Stimulated activated CD4-positive, alpha-beta T cell treated with anti-CD3 and anti-CD28 coated beads, Interleukin-4, amount 100 ng/mL, for 4 hours (primary cell): ENCODE measurements at places on chromosomes 3 and 15.

DNA sequence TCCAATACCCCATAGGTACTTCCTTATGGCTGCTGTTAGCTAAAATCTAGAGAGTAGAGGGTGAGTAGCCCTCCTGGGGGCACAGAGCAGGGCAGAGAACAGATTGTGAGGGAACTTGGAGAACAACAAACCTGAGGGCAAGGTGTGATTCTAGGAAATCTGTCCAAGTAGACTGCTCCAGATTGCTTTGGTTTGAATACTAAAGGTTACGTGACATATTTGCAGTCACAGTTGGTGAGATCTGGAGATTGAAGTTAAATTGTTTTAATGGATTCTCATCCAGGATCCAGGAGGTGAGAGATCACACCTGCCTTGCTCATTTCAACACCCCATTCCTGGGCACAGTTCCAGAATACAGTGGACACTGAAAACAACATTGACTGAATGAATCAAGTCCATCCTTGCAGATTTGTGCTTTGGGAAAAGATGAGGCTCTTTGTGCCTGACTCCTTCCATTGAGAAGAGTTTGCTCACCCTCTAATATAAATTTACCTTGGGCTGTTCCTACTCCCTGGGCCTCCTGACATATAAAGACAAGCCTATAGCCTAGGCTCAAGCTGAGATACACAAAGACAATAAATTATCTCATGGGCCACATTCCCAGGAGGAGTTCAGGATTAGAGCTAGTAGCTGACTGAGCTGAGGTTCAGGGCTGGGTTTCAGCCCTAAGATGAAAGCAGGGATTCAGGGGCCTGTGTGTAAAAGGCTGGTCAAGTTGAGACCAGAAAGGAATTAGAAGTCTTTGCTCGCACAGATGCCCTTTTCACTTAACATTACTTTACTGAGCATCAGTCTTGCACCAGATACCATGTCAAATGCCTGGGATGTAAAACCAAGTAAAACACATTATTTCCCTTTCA lies 400.9 kb upstream of the MCTP2 start:
- DNase-seq = no peak

GRCh38 chr3:174051191-174051590 lies 653.6 kb downstream of the NLGN1 start:
- DNase-seq = no peak

DNA sequence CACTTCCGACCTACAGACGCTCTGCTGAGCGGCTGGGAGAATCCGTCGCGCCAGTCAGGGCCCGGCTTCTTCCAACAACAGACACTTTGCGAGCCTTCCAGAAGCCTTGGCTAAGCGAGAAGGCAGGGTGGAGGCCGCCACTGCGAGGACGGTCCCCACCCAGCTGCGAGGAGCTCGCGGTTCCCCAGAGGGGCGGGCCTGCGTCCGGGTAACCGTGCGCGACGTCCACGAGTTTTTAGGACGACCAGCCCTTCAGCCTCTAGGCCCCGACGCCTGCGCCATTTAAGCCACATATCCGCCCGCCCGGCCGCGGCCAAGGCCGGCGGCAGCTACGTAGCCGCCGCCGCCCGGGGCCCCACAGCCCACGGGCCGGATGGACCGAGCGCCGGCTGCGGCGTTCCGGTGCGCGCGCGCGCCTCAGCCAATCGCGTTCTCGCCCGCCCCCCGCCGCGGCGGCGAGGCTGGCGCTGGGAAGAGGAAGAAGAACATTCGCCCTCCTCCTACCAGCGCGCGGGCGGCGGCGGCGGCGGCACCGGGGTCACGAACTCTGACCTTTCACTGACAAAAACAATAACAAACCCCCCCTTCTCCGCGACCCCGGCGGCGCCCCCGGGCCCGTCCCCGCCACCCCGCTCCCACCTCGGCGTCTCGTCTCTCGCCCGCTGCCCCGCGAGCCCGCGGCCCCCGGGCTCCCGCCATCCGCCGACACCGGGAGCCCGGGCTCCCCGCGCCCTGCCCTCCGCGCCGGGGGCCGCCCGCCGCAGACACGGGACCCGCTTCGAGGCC lies at the start of gene NR2C2:
Gene NR2C2 (plus strand): TSS at position 484 of the 786 bp plus-strand sequence. CDS start 56,332 bp downstream, outside the sequence.
- DNase-seq = peak; percentile 85

DNA sequence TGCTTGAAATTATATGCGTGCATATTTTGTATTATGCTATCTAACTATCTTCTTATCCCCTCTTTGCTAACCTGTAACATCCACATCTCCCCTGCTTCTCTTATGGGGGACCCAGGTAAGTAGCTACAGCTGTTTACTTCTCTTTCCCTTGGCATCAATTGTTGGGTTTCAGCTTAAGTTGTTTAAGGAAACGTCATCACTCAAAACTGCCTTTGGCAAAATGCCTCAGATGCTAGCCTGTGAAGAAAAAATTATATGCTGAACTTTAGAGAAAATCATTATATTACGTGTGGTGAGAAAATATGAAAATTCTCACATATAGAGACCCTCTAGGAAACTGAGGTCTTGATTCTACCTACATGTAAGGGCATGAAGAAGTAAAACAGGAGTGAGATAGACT lies 447.0 kb upstream of the NECTIN3 start:
- DNase-seq = no peak

DNA sequence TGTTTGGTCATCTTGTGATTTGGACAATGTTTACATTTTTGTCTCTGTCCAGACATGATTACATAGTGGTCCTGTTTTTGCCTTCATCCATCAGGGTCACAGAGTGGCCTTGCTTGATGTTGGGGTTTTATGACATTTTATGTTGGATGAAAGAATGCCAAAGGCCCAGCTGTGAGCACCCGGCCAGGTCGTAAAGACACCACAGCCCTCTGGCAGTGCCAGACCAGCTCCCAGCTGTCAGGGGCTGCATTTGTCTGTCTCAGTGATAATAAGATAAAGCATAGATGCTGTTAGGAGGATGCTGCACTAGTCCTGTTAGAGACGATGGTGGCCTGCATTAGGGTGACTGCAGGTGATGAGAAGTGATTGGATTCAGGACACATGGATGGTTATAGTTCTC lies 117.5 kb downstream of the FAM174B start:
- no peak for DNase-seq

GRCh38 chr3:15924914-15925313 lies 127.1 kb upstream of the ANKRD28 start:
- no peak for DNase-seq

DNA sequence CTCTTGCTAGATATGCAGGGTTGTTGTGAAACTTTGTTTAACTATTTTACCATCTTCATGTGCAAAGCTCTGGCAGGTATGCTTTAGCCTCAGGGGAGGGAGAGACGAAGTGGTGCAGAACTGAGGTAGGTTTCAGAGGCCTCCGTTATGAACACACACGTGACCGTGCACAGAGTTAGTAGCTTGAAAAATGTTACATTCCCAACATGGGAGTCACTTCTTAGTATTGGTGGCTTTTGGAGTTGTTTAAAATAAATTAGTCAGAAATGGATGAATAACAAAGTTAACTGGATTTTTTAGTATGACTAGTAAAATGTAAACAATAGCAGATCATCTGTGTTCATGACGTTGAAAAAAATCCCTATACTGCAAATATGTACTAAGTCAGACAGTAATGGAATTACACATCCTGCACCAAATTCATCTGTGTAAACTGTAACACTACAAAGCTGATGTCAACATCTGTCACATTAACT lies 279.6 kb downstream of the KLF13 start:
- DNase-seq = no peak

GRCh38 chr3:73530022-73530396 lies 94.7 kb downstream of the PDZRN3 start:
- no peak for DNase-seq

- DNase-seq = no peak
These were observed 69.2 kb downstream of the KLHL25 start for GRCh38 chr15:85725564-85725963.

GRCh38 chr3:146539315-146539714 lies 5.1 kb downstream of the PLSCR1 start:
- no peak for DNase-seq

DNA sequence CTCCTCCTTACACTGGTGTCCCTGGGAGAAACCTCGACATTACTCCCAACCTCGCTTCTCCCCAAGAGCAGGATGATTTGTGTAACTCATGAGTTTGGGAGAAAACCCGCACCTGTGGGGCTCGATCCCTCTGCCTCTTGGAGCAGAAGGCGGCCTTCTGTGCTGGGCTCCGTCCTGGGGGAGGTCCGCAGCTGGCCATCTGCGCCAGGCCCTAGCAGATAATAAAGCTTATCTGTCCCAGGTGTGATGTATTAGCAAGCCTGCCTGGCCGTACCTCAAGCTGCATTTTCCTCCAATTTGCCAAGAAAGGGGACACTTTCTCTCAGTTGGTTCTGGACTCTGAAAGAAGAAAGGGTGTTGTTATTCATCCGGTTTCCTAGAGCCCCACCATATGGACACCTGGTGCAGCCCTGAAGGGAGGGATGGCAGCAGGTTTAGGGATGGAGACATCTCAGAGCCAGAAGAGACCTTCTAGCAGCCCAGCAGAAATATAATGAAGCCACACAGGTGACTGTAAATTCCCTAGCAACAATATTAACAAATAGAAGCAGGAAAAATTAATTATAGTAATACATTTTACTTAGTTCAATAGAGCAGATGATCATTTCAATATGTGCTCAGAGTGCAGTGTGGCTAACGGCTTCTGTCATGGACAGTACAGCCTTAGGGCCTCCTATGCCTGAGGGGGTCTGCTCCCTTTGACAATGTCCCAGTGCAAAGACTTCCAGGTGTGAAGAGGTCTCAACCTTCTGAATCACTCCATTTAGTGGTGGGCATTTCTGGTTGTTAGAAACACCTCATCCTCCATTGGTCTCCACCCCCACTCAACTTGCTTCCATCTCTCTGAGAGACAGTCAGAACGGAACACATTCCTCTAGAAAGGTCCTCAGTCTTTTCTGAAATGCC lies 94.8 kb downstream of the CPN2 start:
- no peak for DNase-seq

GRCh38 chr3:45841420-45841756 lies 531 bp downstream of the LZTFL1 start:
- no peak for DNase-seq

DNA sequence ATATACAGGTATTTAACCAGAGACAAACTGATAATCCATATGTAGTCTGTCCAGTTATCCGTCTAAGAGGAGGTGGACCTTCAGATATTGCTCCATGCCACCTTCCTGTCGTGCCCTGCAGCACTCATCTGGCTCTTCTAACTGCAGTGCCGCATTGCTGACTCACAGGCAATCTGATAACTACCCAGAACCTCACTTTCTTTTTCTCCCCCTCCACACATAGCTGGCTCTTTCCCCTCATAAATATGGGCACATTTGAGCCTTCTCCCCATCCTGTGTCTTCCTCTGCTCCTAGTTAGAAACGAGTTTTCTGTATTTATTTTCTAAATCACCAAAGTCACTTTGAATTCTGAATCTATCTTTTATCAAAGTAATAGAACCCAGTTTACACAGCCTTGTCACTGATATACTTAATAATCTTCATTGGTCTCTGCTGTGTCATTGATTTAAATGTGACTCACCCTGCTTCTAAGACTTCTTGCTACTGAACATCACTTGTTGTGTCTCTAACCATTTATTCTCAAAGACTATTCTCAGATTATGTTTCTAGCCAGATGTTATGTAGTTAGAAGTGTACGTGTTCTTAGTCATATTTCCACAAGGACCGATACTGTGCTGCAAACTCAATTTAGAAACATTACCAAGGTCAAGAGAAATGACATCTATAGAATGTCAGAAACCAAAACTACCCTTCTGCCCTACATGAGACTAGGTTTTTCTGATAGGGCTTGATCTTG lies 17.4 kb upstream of the KCNMB2 start:
- no peak for DNase-seq

GRCh38 chr3:138842483-138843188 lies 7.9 kb upstream of the PIK3CB start:
- no peak for DNase-seq

DNA sequence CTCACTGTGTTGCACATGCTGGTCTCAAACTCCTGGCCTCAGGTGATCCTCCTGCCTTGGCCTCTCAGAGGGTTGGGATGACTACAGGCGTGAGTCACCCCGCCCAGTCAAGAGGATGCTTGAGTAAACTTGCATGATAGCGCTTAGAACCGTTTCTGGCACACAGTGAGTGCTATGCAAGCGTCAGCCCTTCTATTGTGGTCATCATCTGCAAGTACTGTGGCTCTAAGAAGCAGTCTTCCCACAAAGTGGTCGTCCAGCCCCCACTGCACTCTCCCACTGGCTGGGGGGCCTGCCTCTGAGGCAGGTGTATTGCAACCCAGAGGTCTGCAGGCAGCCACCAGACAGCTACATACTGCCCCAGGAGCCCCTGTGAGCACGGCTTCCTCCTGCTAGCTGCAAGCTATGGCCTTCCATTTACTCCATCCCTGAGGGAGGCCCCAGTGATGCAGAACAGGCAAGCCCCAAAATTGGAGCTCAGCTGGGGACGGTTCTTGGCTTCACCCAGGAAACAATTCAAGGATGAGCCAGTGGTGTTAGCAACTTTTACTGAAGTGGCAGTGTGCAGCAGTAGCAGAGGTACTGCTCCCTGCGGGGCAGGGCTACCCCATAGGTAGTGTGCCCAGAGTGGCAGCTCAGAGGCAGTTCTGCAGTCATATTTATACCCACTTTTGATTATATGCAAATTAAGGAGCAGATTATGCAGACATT lies 95.4 kb downstream of the LSM3 start:
- DNase-seq = no peak

DNA sequence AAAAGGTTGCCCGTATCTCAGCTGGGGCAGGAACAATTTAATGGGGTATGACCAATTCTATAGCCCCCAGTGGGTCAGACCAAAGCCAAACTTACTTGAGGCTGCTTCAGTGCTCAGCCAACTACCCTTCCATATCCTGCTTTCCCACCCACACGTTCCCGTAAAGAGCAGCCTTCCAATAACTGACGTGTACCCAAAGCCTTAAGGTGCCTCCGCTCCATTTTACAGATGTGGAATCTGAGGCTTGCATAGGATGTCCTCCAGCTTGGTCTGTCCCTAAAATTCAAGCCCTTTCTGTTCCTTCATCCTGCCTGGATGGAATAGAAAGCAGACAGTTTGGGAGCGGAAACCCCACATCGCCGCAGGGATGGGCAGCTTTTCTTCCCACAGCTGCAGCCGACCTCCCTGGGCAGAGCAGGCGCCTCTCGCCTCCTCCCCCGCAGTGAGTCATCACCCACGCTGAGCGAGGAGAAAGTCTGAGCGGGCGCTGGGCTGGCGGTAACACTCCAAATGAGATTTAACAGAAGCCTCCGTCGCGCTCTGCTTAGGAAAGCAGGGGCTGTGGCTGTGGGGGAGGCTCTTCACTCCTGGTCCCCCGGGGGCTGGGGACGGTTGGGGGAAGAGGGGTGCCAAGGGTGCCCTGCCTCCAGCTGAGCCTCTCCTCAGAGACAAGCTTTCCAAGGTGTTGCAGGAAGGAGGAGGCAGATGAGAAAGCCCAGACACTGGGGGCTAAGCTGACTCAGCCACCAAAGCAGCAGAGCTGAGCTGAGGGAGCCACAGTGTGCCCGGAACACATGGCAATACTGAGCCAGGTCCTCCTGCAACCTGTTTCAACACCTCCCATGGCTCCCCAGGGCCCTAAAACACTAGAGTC lies 57.8 kb upstream of the HRH1 start:
- peak; percentile 78 for DNase-seq

DNA sequence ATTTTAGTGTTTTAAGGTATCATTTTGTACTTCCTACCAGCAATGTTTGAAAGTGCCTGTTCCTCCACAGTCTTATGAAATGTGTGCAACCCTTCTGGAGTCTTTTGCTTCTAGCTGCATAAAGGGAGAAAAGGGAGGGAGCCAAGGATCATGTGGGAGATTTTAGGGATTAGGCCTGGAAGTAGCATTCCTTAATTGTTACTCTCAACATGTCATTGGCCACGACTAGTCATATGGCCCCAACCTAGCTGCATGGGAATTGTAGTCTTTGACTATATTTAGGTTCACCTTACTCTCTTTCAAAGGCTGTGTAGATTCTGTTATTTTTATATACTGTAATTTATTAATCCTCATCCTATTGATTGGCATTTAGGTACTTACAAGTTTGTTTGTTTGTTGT lies 14.9 kb downstream of the CRTAP start:
- no peak for DNase-seq
